ENCODE measurements at places on chromosomes 16 and 17.

- no peak for DNase-seq
These were observed 11.0 kb upstream of the C16orf74 start for GRCh38 chr16:85761861-85762260.

DNA sequence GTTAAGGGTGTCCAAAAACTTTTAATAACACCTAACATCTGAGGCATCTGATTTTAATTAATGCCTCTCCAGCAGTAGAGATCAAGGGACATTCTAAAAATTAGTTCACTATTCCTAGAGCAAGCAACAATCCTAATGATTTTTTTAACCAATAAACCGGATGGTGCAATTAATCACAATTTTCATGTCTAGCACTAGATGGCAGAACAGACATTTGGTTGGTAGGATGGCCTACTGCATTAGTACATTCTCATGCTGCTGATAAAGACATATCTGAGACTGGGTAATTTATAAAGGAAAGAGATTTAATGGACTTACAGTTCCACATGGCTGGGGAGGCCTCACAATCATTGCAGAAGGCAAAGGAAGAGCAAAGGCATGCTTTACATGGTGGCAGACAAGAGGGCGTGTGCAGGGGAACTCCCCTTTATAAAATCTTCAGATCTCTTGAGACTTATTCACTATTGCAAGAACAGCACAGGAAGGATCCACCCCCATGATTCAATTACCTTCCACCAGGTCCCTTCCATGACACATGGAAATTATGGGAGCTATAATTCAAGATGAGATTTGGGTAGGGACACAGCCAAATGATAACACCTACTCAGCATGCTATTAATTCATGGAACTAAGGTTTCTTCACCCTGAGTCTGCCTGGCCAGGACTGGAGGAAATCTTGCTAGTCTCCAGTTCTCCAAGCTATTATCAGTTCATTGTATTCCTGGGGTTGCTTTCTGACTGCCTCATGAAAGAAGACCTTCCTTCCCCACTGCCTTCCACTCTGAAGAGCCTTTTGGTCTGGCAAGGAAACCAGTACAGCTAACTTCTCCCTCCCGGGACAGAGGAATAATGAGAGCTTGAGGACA lies 24.8 kb downstream of the HS3ST3A1 start:
- no peak for DNase-seq

- DNase-seq = no peak
These were observed 46.1 kb downstream of the RAB11FIP3 start for GRCh38 chr16:471353-472198.

- no peak for DNase-seq
These were observed 2.5 kb upstream of the IGSF6 start for GRCh38 chr16:21654881-21655280.
